NCI-H1436 (cell line): ENCODE measurements at places on chromosomes 6 and 20.

GRCh38 chr6:85678026-85678601 is 35.4 kb upstream of the SYNCRIP start:
- no peak for DNase-seq

- DNase-seq, result no peak
These were observed 43.9 kb upstream of the CLIC5 start for GRCh38 chr6:46059608-46060007.

DNA sequence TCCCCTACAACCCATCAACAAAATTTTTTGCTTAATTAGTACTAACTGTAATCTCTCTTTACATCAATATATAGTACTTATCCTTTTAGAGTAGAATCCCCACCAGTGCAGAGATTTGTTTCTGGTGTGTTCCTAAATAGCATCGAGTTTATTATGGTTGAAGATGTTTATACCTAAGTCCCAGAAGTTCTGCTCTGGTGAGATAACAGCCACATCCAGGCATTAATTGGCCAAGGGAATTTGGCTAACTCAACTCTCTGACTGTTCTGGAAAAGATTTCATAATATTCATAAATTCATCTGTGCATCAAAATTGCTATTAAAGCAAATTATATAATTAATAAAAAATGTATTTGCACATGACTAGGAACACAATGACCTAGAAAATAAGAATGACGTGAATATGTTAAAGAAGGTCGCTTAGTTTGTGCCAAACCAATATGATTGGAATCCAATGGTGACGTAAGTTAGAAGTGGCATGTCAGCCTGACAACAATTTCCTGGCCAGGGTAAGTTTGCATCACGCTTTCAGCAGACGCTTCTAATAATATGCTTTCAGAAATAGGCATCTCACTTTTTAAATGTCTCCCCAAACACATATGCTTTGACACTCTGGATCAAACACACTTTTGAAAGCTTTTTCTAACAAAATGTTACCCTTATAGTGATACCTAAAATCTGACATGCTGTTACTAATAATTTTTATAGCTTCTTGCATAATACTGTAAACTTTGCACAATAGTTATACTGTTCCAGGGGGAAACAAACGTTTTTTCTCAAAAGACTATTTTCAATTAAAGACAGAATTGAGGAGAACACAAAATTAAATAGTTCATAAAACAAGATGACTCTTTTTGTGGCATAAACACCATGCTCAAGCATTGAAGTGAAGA is 236.7 kb downstream of the TENT5A start:
- DNase-seq, result no peak

- no peak for DNase-seq
These were observed 97.7 kb downstream of the GRM4 start for GRCh38 chr6:34047913-34048867.

DNA sequence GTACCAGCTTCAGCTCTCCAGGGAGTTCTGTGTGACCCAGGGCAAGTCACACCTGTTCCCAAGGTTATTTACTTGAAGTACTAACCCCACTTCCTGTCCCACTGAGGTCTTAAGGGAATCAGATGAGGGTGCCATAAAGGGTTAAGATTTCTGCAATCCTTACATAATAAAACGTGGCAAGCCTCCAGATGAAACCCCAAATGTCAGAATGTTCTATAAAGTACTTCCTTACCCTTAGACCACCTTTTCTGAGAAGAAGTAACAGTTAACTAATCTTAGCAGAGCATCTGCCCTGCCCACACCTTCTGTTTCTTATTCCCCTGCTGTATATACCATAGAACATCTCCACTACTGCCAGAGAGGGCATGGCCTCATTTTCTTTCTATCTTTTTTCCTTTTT is 6.0 kb upstream of the AVP start:
- DNase-seq, result no peak

- DNase-seq, result no peak
These were observed 35.8 kb downstream of the AGPAT4 start for GRCh38 chr6:161238081-161238480.

DNA sequence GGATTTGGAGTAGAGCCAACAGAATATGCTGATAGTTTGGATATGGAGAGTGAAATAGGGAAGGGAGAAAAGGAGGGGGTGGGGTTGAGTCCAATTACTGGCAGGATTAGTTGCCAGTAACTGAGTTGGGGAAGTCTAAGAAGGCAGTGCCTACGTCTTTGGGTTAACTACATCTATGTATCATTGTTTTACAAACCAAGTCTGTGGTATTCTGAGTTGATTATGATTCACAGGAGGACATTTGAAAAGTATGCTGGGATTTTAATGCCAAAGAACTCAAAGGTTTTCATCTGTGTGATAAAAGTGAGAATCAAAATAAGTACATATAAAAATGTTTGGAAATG is 14.7 kb downstream of the DSE start:
- DNase-seq, result no peak

DNA sequence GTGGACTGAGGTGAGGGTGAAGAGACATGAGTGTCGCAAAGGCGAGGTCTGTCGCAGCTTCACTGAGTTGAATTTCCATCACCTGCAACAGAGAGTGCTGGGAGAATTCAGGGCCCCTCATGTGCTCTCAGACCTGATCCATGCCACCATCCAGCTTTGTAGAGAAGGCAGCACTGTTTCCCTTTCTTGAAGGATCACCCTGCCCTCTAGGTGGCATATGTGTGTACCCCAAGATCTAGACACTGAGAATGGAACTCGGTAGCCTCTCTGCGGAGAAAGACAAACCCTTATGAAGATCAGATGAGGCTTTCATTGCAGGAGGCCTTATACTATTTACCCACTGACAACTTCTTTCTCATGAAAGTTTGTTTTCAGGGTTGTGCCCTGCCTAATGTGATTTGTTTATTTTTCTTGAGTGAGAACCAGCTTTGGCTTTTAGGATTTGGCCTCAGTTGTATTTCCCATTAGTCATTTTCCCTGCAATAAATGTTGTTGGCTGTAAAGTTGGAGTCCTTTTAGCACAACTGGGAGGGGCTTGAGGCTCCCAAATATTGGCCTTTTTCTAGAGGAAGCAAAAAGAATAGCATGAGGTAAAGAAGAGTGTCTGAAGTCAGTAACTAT is 811.3 kb downstream of the DHX35 start:
- no peak for DNase-seq

DNA sequence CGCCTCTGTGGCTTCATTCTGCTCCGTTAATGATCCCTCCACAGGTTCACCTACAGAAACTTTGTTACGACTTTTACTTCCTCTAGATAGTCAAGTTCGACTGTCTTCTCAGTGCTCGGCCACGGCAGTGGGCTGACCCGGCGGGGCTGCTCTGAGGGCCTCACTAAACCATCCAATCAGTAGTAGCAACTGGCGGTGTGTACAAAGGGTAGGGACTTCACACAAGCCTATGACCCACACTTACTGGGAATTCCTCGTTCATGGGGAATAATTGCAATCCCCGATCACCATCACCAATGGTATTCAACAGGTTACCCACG is 1959.2 kb upstream of the DEFB115 start:
- no peak for DNase-seq

DNA sequence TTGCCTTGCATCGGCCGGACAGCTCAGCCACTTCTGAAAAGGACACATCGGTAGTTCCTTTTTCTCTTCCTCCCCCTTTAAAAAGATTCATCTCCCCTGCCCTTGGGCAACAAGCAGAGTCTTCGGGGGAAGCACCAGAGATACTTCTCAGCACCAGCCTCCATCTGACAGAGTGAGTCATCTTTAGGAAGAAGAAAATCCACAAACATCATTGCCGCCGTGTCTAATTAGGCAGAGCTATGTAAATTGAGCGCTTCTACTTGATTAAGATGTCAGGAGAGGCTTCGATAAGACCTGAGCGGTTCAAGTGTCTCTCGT is 186.4 kb downstream of the TAF4 start:
- DNase-seq, result no peak

DNA sequence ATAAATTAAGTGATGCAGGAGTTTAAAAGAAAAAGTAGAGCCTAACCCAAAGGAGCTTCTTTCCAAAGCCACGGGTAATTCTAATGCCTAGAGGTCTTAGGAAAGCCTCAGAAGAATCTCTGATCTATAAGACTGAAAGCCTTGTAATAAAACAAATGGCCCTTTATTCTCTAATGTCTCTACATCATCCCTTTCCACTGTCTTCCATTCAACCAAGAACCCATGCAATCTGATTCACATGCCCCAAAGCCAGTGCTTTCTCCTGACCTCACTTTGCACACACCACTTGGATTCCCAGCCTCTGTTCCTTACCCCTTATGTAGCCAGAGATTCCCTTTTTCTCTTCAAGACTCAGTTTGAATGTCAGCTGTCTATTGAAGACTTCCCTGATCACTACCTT is 252.9 kb upstream of the NRSN1 start:
- DNase-seq, result no peak
